ENCODE measurements at places on chromosomes 3 and 15.
A peak's percentile ranks its signal among the peaks of the same experiment; 100 is the strongest.

DNA sequence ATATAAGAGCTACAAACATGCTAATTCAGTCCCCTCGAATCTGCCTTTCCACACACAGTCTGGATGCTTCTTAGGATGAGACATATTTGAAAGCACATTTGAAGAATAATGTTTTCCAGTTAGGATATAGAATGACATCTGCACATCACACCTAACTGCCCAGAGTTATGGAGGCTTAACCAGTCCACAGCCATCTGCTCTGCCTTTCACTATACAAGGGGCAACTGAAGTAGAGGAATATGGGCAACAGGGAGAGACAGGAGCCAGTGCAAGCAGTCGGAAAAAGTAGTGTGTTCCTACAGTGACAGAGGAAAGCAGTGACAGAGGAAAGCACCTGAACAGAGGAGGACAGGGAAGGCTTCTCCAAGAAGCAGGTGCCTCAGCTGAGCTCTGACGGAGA, 79.0 kb upstream of the CLDN18 start:
- no peak for DNase-seq

- DNase-seq, result no peak
Observed at GRCh38 chr3:121821421-121822199, 13.2 kb downstream of the IQCB1 start.

DNA sequence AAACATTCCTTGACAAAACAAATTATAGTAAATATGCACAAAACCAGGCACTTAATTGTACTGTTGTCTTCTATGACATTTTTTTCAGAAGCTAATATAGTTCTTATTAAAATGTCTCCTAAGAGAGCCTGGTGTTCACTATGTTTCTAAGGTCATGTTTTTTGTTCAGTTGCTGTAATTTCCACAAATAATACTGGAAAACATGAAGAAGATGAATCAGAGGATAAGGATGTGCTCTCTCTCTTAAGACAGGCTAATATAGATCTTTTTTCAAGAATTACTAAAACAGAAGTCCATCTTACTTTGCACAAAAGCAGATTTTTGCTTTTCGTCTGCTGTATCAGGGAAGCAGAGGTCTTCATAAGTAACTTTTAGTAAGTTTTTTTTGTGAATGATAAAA, 823.0 kb upstream of the NECTIN3 start:
- no peak for DNase-seq

GRCh38 chr15:70278644-70279043, 180.9 kb upstream of the TLE3 start:
- no peak for DNase-seq

DNA sequence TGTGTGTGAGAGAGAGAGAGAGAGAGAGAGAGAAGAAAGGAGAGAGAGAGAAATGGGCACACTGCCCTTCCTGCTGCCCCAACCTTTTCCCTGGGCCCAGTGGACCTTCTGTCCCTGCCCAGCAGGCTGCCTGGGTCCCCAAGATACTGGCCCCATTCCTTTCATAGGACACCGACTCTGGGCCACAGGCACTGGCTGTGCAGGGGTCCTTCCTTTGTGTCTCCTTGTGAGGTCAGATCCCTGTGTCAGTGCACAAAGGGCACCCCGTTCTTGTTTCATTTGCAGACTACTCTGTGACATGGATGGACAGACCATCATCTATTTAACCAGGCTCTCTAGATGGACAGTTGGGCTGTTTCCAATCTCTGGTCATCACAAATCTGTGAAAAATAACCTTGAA, 21.3 kb upstream of the KLF13 start:
- no peak for DNase-seq

GRCh38 chr15:89293012-89293411, 41.6 kb downstream of the POLG start:
- no peak for DNase-seq

GRCh38 chr15:64105113-64105704, 9.4 kb downstream of the SNX1 start:
- DNase-seq, result no peak

- DNase-seq, result no peak
Observed at GRCh38 chr3:127037971-127038446, 55.1 kb downstream of the PLXNA1 start.

DNA sequence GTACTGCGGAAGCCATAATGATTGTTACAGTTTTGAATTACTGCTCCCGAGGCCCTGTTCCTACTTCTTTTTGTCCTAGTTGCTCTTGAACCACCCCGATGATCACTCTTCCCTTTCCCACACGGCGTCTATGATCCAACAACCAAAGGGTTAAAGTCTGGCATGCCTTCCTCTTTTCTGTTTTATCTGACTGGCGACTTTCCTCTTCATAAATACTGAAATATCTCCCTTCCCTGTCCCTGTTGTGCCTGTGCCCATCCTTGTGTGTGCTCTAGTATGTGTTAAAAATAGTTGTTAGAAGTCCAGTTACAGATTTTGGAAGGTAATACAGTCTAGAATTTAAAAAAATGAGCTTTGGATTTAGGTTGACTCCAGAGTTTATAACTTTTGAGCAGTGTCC, 83.6 kb downstream of the AKAP13 start:
- DNase-seq, result no peak

- DNase-seq, result no peak
Observed at GRCh38 chr3:145006271-145006670, 1034.6 kb downstream of the DIPK2A start.

GRCh38 chr15:39243396-39243795, 337.5 kb upstream of the THBS1 start:
- no peak for DNase-seq

GRCh38 chr3:152097770-152098169, 171.0 kb upstream of the MBNL1 start:
- peak; percentile 3 for DNase-seq

DNA sequence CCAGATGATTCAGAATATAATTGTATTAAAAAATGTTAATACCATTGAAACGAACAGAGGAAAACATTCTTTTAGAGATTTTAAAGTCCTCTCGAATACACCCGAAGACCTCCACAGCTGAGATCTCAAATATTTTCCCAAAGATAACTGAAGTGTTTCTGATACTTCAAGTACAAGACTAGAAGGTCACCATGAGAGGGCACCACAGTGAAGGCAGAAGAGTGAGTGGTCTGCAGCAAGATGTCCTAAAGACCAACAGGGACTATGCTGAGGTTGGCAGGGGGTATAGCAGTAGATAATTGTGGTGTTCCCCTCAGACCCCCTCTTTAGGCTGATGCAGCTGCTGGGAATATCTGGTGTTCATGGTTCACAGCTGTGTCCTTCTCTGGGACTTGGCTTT, 156.5 kb downstream of the PDCD6IP start:
- peak; percentile 1 for DNase-seq

DNA sequence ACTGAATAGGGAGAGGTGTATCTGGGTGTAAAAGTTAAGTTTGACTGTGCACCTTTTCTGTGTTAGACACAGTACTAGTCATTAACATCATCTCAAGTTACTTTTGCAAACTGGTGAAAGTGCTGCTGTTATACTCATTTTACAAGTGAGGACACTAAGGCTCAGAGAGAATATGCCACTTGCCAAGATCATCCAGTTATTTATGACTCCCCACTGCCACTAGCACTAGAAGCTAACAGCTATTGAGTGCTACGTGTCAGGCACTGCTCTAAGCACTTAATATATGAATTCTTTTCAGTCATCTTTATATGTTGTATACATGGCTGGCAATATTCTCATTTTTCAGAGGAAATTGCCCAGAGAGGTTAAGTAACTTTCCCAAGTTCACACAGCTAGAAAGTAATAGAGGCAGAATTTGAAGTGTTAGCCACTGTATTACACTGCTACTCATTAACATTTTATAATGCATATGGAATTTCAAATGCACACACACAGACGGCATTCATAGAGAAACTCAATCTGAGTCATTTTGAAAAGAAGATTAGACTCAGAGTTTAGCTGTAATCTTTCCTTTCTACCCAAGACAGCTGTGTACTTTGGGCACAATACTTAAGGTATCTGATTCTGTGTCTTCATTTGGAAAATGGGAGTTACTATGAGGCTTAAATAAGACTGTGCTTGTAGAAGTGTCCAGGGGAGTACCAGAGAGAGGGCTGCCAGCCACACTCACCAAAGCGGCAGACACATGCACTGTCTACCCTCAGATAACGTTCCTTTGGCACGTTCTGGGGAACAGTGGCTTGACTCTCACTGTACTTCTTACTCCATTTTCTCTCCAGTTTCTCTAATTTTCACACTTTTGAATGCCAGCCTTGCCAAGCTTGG, 1.3 kb upstream of the MASP1 start:
- no peak for DNase-seq

DNA sequence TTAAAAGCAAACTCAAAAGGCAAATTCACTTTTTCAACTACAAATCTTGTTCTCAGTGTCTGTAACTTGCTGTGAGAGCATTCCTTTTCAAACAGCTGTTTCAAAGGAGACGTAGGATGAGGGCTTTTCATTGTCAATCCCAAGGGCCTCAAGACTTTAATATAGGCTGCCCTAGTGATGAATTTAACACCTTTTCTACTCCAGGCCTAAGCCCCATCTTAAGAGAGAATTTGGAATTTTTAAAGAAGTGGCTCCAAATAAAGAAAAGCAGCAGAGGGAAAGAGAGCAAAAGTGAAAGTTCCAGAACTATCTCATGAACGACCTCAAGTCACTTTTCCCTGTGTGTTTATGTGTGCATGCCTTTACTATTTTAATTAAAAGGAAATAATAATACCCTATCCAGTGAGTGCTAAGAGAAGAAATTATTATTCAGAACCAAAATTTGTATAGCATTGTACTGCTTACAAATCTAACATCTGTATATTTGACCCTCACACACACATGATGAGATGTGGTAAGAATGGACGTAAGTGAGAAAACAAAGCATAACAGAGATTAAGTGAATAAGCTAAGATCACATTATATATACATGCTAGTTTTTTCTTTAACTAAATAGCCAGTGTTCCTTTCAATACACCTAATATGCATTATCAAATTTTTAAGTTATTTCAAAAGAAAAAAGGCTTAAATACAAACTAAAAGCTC, 196.4 kb downstream of the VGLL3 start:
- DNase-seq, result peak; percentile 53

DNA sequence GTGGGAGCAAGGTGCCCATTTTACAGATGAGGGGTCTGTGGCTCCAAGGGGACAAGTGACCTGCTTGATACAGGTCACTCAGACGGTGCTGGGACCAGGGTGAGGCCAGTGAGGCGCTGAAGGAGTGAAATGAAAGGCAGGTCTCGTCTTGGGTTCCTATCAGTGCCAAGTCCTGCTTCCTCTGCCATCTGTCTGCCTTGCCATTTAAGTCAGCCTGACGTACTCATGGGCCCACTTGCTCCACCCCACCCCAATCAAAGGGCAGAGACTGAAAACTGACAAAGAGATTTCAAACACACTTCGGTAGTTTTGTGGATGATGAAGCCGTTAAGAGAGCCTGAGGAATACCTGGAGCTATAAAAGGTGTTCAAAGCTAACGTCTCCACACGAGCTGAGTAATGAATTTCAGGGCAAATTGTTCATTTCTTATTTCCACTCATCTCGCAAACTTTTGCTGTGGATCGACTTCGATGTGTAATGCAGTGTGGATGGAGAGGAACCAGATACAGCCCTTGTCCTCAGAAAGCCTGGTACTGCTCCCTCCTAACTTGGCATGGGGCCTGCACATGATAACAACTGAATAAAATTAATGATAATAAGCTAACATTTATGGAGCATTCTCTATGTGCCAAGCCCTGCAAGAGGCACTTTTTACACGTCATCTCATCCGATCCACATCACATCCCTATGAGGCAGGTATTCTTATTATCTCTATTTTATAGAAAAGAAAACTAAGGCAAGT, 36.6 kb downstream of the ATP2B2 start:
- no peak for DNase-seq

DNA sequence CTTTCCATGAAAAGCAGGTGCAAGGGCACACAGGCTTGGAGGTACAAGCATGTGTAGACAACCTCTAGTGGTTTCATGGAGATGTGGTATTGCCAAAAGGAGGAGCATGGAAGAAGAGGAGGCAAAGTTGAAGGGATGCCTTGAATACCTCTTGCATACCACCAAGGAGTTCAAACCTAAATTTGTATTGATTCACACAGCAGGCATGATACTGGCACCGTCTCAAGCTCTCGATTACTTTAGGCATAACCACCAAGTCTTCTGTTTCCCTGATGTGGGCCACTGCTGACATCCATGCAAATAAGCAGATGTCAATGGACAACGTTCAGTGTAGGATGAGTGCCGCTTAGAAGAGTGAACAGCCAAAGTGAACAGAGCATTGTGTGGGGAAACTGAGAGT, 87.1 kb downstream of the SCN11A start:
- no peak for DNase-seq

GRCh38 chr15:36888011-36888992, 212.0 kb downstream of the MEIS2 start:
- DNase-seq, result no peak

- DNase-seq, result peak; percentile 73
Observed at GRCh38 chr3:30286007-30286669, 320.3 kb upstream of the TGFBR2 start.

- no peak for DNase-seq
Observed at GRCh38 chr3:9194509-9195184, 54.8 kb downstream of the SRGAP3 start.
